ENCODE measurements at places on chromosomes 13 and 19. TPM values are rescaled to one million over a fixed set of nuclear protein-coding genes. Genes with fewer than 3 reads are reported as not detected.

Gene TMTC4
- total RNA-seq: 25.0 TPM

GRCh38 chr13:44906713-44907112, 82.6 kb downstream of the NUFIP1 start:
- H3K36me3 ChIP-seq: no peaks in the 10 kb centered on the region
- H3K4me3 ChIP-seq: no peak overlapping the region
- DNase-seq: peak; percentile 52
- no peak overlapping the region for H3K27ac ChIP-seq

DNA sequence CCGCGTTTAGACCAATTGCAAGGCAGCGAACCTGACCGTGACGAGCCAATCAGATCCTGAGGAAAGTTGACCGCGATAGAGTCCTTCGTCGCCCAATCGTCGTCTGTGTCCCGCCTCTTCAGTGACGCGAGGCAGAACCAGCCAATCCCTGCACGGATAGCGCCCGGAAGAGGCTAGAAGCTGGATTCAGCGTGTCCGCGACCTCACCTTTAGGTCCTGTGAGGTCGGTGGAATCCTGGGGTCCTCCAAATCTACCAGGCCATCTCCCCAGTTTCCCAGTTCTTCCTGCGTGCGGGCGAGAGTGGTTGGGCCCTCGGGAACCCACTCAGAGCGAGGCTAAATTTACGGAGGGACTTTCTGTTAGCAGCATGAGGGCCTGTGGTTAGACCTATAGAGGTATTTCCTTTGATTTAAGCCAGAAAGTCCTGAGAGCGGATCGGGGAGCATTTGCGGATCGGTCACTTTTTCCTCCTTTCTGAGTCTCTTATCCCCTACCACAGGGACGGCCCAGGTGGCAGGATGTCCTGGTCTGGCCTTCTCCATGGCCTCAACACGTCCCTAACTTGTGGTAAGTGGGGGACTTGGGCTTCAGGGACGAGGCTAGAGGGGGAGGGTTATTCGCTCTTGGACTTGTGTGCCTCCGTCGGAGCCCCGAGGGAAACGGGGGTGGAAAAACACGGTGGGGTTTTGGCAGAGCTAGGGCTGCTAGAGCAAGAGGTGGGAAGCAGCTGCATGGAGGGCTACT, at the start of gene MRPS12:
MRPS12 (plus strand) TSS at position 169 of the 745 bp plus-strand sequence; CDS start at position 520, 351 bp downstream.
- peak within 1 kb of the TSS; percentile 88 for H3K27ac ChIP-seq
- H3K4me3 ChIP-seq: peak within 1 kb of the TSS; percentile 71
- peaks cover 15% of the 10 kb centered on the region for H3K36me3 ChIP-seq
- DNase-seq: peak; percentile 99
- H3K4me1 ChIP-seq: no peaks in the 10 kb centered on the region

- peak overlapping the region; percentile 32 for H3K4me3 ChIP-seq
- no peaks in the 10 kb centered on the region for H3K27me3 ChIP-seq
- peak; percentile 96 for DNase-seq
These were observed 19.3 kb upstream of the DPP9 start for GRCh38 chr19:4742723-4743646.

GRCh38 chr19:45784096-45784495, 1.8 kb upstream of the DMPK start:
- no peak overlapping the region for H3K4me3 ChIP-seq
- peaks cover 23% of the 10 kb centered on the region for H3K4me1 ChIP-seq

- no peak overlapping the region for H3K4me3 ChIP-seq
- H3K36me3 ChIP-seq: no peaks in the 10 kb centered on the region
- H3K4me1 ChIP-seq: no peaks in the 10 kb centered on the region
These were observed 50.6 kb downstream of the CELF5 start for GRCh38 chr19:3274942-3275582.

GRCh38 chr19:16033721-16034120, 42.6 kb upstream of the TPM4 start:
- no peak for DNase-seq
- H3K27me3 ChIP-seq: peaks cover 12% of the 10 kb centered on the region
- no peak overlapping the region for H3K27ac ChIP-seq
- no peak overlapping the region for H3K4me3 ChIP-seq
- H3K36me3 ChIP-seq: no peaks in the 10 kb centered on the region
- H3K4me1 ChIP-seq: no peaks in the 10 kb centered on the region

- H3K27ac ChIP-seq: no peak overlapping the region
- peak; percentile 56 for DNase-seq
- no peaks in the 10 kb centered on the region for H3K4me1 ChIP-seq
- peaks cover 53% of the 10 kb centered on the region for H3K36me3 ChIP-seq
- H3K27me3 ChIP-seq: no peaks in the 10 kb centered on the region
These were observed 5.5 kb upstream of the IFI30 start for GRCh38 chr19:18167975-18168645.

DNA sequence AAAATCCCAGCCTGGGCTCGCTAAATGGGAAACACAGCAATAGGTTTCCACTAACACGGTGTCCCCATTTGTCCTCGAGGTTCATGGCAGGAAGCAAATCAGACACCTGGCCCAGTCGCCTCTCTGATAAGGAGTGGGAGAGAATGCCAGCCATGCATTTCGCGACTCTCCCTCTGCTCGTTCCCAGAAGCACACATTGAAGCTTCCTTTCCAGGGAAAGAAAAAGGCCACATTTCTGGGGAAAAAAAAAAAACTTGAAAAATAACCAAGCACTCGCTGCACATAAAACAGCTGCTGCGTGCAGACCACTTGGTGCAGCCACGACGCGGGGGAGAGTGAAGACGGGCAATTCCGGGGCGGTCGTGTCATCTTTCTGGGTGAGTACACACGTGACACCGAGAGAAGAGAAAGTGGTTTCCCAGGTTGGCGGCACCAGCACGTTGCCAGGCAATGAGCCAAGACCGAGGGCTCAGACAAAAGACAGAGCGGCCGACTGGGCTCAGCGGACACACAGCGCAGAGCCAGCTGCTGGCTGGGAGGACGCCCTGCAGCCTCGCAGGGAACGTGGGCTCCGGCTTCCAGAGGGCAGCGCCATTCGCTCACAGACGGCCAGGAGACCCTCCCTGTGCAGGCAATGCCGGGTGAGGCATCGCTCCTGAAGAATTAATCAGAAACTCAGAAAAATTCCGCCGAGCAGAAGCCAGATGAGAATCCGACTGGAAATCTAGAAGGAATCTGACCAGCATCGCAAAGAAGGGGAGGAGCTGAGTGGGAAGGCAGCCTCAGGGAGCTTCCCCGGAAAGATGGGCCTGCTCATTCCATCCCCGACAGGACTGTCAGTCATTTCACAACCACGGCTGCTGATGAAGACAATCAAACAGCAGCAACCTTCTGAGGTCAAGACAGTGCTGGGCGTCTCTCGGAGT, 83.2 kb upstream of the IRS2 start:
- peaks cover 10% of the 10 kb centered on the region for H3K4me1 ChIP-seq
- H3K27me3 ChIP-seq: no peaks in the 10 kb centered on the region
- H3K27ac ChIP-seq: peak overlapping the region; percentile 48
- no peaks in the 10 kb centered on the region for H3K36me3 ChIP-seq
- peak overlapping the region; percentile 53 for H3K4me3 ChIP-seq

- no peaks in the 10 kb centered on the region for H3K27me3 ChIP-seq
- H3K4me1 ChIP-seq: peaks cover 2% of the 10 kb centered on the region
- no peak for DNase-seq
- no peak overlapping the region for H3K27ac ChIP-seq
- no peaks in the 10 kb centered on the region for H3K36me3 ChIP-seq
- no peak overlapping the region for H3K4me3 ChIP-seq
These were observed 38.0 kb downstream of the TBC1D4 start for GRCh38 chr13:75444016-75444415.

DNA sequence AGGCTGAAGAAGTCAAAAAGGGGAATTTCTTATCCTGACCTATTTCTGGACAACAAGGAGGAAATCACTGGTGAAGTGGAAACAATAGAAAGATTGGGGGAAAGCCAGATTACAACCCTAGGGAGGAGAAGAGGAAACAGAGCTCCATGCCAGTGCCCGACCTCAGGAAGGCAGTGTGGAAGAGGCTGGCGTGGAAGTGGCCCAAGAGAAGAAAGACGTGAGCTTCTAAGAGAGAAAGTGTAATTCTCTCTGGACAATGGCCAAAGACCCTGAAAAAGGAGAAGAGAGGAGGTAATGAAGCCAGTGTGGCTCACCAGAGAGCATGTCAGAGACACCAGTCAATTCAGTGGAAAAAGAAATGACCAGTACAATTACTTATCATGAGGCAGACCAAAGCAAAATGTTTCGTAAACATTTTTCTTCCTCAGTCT, 52.6 kb upstream of the URAD start:
- H3K27ac ChIP-seq: no peak overlapping the region
- no peaks in the 10 kb centered on the region for H3K4me1 ChIP-seq
- no peaks in the 10 kb centered on the region for H3K27me3 ChIP-seq
- no peak overlapping the region for H3K4me3 ChIP-seq
- no peaks in the 10 kb centered on the region for H3K36me3 ChIP-seq

DNA sequence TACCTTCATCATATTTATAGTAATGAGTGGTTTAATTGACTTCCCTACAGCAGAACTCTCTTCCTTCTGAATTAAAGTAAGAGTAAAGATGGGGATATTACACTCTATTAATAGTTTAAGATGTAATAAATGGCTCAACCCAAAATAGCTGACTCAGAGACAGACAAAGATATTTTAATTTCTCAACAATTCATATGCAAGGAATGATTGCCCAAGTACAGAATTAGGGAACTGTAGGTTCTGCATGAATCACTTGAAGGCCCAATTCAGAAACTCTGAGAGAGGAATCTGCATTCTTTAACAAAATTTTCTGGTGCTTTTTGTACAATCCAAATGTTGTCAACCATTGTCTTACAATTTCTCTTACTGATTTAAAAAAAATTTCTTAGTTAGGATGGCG, 42.9 kb upstream of the PCDH9 start:
- no peaks in the 10 kb centered on the region for H3K36me3 ChIP-seq
- H3K4me3 ChIP-seq: no peak overlapping the region
- H3K4me1 ChIP-seq: peaks cover 6% of the 10 kb centered on the region
- no peak overlapping the region for H3K27ac ChIP-seq
- no peak for DNase-seq

DNA sequence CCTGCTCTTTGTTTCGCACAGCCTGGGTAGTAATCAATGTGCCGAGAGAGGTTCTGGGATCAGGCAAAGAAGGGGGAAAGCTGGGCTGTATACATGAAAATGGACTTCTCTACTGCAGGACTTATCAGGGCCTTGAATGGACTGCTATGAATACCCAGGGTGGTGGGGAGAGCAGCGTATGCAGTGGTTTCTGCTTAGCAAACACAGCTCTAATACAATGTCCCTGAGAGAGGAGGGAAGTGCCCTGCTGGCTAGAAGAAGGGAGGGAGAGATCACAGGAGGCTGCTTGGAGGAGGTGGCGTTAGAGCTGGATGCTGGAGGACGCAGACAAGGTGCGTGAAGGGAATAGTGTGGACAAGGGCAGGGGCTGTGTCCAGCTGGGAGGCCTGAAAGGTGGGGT, 116.1 kb downstream of the PTPRS start:
- H3K27ac ChIP-seq: no peak overlapping the region
- H3K4me3 ChIP-seq: no peak overlapping the region
- H3K27me3 ChIP-seq: no peaks in the 10 kb centered on the region
- no peak for DNase-seq
- H3K4me1 ChIP-seq: no peaks in the 10 kb centered on the region

DNA sequence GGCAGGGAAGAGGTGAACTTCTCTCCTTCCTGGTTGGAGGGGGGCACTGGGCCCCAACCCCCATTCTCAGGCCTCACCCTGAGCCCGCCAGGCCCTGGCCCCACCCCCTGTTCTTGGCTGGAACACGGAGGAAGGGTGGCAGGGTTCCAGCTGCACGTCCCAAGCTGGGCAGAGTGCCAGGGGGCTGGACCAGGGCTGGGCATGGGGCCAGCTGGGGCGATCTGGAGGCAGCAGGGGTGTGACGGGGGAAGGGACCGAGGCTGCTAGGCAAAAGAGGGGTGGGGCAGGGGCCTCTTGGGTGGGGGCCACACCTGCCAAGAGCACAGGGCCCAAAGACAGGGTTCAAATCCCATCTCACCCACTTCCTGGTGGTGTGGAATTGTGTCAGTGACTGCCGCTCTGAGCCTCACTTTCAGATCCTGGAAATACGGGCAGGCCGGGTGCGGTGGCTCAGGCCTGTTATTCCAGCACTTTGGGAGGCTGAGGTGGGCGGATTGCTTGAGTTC, 2.2 kb downstream of the HIF3A start:
- no peaks in the 10 kb centered on the region for H3K36me3 ChIP-seq
- H3K4me1 ChIP-seq: peaks cover 30% of the 10 kb centered on the region
- DNase-seq: peak; percentile 95
- no peaks in the 10 kb centered on the region for H3K27me3 ChIP-seq
- H3K27ac ChIP-seq: no peak overlapping the region
